ENCODE measurements at places on chromosomes 1 and 21.

- DNase-seq: no peak
Observed at GRCh38 chr1:51147394-51147793, 45.4 kb downstream of the C1orf185 start.

DNA sequence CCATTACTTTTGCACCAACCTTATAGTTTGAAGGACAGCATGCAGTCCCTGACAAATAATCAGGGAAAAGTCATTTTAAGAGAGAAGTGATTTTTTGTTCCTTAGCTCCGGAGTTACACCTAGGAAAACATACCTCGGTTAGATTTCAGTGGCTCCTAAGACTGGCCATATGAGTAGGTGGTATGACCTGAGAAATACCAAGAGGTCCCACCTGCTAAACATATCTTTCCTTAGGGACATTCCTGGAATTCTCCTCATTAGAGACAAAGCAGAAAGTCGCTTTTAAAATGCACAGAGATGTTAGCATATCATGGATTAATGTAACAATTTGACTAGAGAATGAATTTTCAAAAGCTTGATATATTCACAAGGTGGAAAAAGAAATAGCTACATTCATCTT lies 84.2 kb upstream of the RNPC3 start:
- DNase-seq: no peak

DNA sequence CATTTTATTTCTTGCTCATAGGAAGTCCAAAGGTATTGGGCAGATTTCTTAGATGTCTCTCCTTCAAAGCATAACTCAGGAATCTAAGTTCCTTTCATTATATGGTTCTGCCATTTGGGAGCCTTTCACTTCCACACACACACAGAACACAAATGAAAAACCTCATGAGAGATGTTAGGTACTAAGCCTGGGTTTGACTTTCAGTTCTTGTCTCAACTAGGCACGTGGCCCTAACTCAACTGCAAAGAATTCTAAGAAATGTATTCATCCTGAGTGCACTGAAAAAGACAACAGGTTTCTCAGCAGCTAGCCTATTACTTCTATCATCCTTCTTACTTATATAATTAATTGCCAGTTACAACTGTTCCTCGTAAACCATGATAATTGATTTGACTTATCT lies 190.0 kb upstream of the SAMSN1 start:
- DNase-seq: no peak

- DNase-seq: peak; percentile 54
Observed at GRCh38 chr1:31739346-31739745, 24.8 kb downstream of the ADGRB2 start.

DNA sequence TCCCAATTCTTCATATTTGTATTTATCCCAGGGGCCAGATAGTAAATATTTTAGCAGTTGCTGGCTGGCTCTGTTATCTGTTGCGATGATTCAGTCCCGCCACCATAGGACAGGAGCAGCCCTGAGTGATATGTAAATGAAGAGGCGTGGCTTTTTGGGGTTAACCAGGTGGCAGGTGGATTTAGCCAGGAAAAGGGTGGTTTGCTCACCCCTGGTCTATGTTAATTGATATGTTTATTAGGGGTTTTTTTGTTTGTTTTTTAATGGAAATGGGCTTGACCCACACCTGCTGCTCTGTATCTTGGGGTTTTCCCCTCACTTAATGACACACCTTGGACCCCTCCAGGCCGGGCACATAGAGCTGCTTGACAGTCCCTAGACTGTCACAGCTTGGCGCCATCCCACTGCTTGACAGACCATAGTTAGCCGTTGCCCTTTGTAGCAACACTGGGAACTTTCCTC lies 62.8 kb downstream of the PIK3CD start:
- no peak for DNase-seq

GRCh38 chr1:160363951-160364735 lies 2.7 kb upstream of the NHLH1 start:
- DNase-seq: no peak
